ENCODE measurements at places on chromosomes 4 and X.

GRCh38 chrX:19774905-19775304, 112.5 kb downstream of the SH3KBP1 start:
- peak; percentile 19 for DNase-seq

- no peak for DNase-seq
Measured at GRCh38 chrX:27968352-27968751, 12.9 kb downstream of the DCAF8L1 start.

DNA sequence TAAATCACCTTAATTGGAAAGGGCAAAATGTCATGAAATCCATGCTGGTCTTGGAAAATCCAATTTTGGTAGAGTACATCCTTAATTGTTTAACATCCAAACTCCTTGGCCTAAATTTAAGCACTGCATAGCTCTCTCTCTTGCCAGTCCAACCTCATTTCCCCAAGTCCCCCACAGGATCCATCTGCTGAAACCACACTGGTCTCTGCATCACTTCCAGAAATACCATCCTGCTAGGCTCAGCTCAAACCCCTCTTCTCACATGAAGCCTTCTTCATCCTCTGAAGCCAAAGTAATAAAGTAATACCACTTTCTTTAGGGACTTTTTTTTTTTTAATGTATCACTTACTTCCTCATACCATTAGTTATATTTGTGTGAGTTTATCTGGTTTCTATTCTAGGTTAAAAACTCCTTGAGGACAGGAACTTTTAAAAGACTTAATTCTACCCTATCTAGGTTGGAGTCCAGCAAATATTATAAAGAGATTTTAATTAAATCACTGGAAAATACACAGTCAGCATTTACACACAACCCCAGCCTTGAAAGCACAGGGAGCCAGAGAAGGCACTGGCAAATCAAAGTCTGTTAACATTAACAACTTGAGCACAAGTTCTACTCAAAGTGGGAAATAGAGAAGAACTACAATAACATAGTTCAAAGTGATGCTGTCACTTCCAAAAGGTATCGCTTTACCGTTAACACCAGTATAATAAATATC, 16.7 kb upstream of the KLF3 start:
- no peak for DNase-seq

DNA sequence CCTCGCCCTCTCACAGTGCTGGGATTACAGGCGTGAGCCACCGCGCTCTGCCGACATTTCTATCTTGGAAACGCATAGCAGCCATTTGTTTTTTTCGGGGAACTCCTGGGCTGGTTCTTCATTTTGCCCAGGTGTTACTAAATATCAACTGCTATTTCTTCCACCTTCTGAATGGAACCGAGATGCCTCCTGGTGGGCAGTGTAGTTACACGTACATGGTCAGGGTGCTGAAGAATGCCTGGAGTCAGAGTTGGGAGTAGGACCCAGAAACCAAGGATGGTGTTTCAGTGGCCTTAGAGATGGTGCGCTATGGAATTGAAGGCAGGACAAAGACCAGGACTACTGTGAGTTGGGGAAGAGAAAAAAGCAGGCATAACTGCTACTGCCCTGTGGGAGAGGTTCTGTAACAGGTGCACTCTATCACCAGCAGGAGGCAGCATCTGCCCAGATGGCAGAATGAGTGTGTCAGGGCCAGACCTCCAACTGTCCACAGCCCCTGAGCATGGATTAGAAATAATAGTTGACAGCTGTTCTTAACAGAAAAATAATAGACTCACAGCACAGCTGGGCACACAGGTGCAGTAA, 81.7 kb downstream of the ZC4H2 start:
- DNase-seq: peak; percentile 25

DNA sequence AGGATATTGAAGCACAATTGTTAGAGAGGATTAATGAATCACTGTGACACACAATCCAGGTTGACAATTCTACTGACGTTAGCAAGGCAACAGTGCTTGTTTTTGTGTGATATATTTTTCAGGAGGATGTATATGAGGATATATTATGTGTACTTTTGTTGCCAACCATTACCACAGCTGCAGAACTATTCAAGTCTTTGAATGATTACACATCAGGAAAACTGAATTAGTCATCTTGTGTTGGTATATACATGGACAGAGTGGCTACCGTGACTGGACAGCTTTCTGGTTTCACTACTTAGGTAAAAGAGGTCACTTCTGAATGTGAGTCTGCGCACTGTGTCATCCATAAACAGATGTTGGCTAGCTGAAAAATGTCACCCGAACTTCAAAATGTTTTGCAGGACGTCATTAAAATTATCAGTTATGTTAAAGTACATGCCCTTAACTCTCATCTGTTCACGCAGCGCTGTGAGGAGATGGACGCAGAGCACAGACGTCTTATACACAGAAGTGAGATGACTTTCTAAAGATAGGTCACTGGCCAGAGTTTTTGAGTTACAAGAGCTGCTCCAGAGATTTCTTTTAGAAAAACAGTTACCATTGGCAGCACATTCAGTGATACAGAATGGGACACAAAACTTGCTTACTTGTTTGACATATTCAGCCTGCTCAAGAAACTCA, 69.0 kb downstream of the MRPL1 start:
- no peak for DNase-seq

GRCh38 chr4:127778102-127778501, 4.0 kb upstream of the HSPA4L start:
- DNase-seq: no peak

- no peak for DNase-seq
Measured at GRCh38 chrX:39670281-39670680, 427.5 kb downstream of the BCOR start.

DNA sequence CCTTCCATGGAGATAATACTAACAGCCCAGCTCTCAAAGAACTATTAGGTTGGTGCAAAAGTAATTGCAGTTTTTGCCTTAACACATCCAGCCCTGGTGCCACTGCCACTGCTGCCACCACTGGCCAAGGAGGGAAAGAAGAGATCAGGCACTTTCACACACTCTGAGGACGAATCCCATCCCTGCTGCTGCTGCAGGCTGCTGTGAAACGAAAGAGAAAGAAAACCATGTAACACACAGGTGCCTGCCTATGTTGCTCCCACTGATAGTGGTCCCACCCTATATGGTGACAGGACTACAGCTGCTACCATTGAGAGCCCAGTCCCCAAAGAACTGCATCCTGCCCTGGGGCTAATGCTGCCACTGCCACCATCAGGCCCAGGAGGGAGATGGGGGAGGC, 35.1 kb downstream of the TMLHE start:
- no peak for DNase-seq

DNA sequence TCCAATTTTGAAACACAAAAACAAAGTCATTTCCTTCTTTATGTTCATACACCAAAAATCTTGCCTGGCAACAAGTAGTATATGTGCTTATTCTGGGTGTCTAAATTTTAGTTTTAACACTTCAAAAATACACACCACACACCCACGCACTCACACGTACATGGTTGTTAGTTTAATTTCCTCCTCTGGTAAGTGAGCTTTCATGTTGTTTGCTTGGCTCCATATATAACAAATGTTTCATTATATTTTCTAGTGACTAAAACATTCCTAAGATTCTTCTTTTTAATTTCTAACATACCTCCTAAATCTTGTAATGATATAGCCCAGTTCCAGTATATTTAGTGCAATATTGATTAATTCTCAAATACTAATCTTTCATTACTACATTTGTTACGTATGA, 80.9 kb downstream of the PRDM5 start:
- no peak for DNase-seq

GRCh38 chr4:153483432-153484418, 17.6 kb downstream of the TMEM131L start:
- DNase-seq: no peak

DNA sequence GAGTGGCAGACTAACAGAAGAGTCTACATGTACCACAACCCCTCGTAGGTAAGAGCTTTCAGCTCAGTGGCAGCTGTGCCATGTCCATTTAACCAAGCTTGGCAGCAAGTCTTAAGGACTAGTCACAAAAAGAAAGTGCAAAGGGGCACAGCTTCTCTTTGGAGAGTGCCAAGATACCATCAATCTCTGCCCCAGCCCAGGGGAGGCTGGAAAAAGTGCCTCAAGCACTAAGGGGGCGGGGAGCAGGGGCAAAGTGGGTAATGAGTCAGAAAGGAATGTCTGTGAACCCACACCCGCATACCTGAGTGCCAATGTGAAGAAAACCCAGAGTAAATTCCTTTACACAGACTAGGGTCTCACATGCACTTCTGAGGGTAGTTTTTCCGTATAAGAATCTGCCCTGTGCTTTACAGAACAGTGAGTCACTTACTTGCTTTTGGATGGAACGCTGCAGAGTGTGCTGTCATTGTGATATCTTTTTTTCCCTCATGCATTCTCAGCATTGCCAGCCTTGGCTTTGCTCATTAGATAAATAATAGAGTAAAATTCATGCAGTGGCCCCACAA, 219.8 kb downstream of the ZNF674 start:
- peak; percentile 75 for DNase-seq

DNA sequence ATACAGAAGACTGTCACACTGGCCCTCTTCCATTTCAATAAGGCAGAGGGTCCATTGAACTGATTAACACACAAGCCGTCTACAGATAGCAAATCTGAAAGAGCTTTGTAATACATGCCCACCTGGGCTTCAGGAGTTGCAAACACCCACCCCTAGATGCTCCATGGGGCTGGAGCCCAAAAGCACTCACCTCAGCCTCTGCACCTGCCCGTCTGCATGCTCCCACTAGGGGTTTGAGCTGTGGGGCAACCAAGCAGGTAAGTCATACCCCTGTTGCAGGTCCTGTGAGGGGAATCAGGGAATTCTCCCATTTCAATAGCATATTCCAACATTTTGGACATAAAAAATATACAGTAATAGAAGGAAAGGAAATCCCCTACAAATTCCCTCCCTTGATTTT, 243.0 kb upstream of the KCNIP4 start:
- no peak for DNase-seq

GRCh38 chr4:81215931-81216330, 909 bp upstream of the PRKG2 start:
- no peak for DNase-seq

DNA sequence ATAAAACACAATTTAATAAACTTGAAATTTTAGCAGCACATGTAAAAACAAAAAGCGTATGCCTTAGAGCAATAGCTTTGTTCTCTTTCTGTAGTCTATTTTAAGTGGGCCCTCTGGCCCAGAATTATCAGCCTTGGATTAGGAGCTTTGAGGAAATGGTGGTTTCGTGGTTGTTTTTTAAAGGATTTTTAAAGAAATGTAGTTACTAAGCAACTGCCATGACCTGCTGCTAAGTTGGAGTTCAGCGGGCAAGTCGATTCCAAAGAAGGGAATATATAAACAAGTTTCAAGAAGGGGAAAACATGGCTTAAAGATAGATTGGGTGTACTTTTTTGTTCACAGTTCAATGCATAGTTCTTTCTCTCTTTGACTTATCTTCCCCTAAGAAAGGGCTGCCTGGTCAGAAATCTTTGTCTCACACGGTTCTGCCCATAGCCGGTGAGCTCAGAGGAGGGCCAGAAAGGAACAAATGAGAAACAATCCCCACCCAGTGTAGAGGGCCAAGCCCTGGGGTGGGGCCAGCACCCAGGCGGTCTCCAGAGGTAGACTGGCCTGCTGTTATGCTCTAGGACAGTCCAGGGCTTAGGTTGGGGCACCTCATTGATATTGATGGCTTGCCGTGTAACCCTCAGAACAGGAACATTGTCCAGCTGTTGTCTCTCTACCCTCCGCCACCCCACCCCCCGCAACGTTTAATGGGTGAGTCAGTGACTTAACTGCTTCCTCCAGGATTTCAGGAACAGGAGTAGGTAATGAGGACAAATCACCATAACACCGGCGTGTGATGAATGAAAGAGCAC, 32.5 kb downstream of the DLG3 start:
- DNase-seq: no peak

DNA sequence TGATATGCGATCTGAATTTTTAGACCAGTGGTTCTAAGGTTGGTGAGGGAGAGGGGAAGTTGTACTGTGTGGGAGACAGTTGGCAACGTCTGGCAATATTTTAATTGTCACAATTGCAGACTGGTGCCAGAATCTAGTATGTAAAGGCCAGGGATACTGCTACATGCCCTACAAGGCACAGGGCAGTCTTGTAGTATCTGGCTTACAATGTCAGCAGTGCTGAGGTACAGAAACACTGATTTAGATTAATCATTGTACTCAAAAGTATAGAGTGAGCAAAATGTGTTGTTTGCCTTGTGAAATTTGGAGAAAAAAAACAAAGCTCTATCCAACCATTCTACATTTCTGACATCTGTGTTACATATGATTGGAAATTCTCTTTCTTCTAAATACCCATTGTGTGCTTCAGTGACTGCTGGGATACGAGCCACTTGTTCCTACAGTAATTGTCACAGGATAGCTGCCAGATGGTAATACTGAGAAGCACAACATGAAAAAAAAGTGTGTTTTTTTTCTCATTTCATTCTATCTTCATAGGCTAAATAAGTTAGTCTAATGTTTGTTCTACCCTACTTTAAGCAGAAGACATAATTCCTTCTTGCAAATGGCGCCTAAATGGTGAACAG, 526.7 kb upstream of the AGA start:
- no peak for DNase-seq

DNA sequence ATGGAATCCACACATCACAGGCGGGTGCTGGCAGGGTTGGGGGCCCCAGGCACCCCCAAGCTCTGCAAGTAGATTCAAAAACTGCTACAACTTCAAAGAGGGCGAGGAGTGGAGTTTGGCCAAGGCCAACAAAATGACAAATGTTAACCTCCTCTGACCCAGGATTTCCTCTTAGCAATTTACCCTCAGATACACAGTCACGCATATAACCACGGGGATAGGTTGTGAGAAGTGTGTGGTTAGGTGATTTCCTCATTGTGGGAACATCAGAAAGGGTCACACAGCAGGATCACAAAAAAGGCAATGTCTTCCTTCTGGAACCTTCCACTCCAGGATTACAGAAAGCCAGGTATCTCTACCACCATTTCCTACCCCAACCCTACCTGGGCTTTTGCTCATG, 62.4 kb downstream of the C4orf50 start:
- DNase-seq: no peak

DNA sequence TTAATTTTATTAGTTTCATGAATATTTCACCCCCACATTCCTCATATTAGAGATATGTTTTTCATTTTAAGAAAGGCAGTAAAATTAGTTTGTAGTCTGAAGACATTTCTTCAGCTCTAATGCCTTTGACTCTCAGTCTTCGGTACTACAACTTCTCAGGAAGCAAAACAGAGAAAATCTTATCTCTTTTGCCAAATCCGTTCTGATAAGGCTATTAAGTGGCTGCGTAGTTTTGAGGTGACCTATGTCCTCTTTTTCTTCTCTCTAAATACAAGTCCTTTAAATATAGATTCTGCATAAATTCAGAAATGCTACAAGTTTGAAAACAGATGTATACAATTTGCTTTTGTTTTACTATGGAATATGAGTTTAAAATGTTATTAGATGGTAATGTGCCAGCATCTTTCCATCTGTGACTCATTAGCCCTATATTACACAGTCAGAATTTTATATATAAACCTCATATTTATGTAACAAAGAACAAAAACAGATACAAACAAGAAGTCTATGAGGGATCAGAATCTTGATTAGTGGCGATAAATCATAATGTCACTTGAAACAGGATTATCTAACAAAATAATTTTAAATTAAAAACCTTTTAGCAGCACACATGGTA, 181.2 kb upstream of the ETNPPL start:
- DNase-seq: no peak

Measured in stimulated activated CD4-positive, alpha-beta T cell treated with anti-CD3 and anti-CD28 coated beads, Interleukin-1b, Interleukin-23, amount 100 ng/mL, for 48 hours (primary cell).